Stimulated activated effector memory CD8-positive, alpha-beta T cell treated with anti-CD3 and anti-CD28 coated beads, Interleukin-12 subunit alpha, Interleukin-12 subunit beta, amount 100 ng/mL, for 72 hours (primary cell): ENCODE measurements at places on chromosomes 6 and 20.

DNA sequence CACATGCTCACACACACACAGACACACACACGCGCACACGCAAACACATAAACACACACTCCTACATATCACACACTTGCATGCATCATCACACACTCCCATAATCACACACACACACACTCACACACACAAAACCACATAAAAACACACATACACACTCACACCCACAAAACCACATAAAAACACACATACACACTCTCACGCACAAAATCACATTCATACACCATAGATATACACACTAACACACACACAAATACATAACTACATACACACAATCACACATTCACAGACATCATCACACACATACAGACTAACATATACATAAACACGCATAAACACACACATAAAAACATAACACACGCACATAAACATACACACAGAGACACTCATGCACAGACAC is 57.8 kb upstream of the QKI start:
- DNase-seq = no peak

GRCh38 chr6:107061125-107062020 is 33.4 kb downstream of the MTRES1 start:
- no peak for DNase-seq

DNA sequence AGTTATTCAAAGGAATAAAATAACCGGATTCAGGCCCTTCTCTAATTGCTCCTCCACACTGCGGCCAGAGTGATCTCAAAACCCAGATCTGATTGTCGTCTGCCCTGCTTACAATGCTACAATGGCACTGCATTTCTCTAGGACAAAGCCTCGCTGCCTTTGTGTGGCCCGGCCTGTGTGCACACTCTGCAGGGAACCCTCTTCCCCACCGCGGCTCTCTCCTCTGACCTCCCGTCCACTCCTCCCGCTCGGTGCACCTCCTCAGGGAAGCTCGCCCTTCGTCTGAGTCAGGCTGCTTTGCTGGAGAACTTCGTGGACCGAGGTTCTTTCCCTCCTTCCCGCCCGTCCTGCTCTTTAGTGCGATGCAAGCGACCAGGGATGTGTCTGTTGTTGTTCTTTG is 101.6 kb upstream of the SNX9 start:
- DNase-seq = no peak

GRCh38 chr20:21509597-21510371 is 4.1 kb downstream of the NKX2-2 start:
- no peak for DNase-seq

DNA sequence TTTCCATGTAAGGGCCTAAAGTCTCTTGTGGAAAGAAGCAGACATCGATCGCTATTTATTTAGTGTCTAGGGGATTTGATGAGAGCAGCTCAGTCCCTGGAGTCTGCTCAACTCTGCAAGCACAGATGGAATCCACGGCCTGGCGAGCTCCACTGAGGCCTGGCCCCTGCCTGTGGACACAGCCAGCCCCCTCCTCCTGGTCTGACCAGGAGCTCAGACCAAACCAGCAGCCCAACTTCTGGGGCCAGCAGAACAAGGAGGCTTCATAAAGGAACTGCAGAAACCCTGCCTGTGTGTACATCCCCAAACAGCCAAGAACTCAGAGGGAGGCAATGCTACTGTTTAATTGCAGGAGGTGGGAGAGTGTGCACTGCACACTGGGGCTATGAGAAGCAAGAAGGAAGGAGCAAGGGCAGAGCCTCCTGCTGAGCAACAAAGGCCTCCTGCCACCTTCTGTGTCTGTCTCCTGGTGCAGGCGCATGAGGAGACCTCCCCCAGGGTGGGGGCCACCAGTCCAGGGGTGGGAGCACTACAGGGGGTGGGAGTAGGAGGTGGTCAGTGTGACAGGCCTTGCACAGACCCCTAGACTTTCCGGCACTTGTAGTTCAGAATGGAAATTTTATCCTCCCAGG is 3.8 kb downstream of the CST5 start:
- no peak for DNase-seq

DNA sequence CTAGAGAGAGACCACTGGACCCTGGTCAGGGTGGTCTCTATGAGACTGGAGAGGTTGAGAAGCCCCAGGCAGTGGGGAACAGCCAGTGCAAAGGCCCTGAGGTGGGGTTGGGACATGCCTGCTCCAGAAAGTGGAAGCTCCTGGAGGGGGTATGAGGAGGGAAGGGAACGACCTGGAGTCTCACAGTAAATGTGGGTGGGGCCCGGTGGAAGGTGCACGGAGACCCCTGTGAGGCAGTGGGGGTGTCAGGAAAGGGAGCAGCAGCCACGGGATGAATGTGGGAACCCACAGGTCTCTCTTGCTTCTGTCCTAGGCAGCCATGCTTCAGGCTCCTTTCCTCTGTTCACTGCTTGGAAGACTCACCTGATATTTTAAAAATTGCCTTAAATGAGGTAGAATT is 1.3 kb upstream of the CST1 start:
- DNase-seq = peak; percentile 34

DNA sequence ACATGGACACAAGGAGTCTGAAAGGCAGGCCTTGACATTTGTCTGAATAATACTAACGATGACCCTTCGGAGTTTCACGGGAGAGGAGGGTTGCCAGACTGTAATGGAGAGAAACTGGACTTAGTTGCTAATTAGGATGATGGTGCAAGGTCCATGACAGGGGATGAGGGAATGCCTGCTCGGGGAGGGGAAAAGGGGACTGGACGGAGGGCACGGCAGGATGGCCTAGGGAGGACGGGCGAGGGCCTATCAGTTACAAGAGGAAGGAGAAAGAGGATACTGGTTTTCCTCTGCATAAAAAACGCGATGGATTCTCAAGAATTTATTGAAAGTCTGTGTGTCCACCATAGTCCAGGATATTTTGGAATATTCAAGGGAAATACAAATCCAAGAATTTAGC is 42.7 kb downstream of the IRAK1BP1 start:
- no peak for DNase-seq

- no peak for DNase-seq
Observed at GRCh38 chr20:7770578-7770977, 169.7 kb downstream of the HAO1 start.

GRCh38 chr6:22896696-22897095 is 327.3 kb downstream of the HDGFL1 start:
- no peak for DNase-seq

GRCh38 chr6:121356575-121356974 is 22.3 kb upstream of the TBC1D32 start:
- no peak for DNase-seq

- no peak for DNase-seq
Observed at GRCh38 chr6:134532694-134533624, 215.0 kb upstream of the SGK1 start.

DNA sequence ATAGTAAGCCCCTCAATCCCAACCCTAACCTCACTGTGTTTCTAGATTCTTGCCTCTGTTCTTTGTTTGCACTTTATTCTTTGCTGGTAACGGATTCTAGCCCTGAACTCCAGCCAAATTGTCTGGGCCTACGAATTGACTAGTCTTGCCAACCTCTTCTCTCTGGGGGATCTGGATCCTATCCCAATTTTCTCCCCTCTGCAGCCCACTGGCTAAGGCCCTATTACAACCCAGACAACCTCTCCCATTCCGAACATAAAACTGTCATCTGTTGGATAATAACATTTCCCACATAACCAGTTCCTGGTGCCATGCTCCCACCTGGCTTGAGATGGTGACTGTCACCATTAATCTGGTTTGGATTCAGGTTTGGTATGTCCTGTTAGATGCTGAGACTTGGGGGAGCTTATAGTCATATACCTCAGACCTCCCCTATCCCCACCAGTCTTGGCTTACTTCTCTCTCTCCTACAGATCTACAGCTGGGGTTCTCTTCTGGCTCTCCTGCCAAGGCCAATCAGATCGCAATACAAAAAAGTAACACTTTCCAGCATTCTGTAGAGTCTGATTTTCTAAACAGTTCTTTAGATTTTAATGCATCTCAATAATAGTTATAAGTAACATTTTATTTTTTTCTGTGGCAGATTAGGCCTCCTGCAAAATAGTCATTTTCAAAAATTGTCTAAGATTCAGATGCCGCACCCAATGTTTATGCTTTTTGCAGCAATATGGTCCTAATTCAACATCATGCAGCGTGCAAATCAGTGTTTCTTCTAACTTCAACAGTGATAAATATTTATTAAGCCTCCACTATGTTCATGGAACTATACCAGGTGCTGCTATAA is 29.8 kb upstream of the AHI1 start:
- no peak for DNase-seq

- no peak for DNase-seq
Observed at GRCh38 chr20:61742097-61742825, 323.4 kb downstream of the TAF4 start.

- DNase-seq = no peak
Observed at GRCh38 chr20:41316051-41316450, 1.5 kb downstream of the ZHX3 start.

DNA sequence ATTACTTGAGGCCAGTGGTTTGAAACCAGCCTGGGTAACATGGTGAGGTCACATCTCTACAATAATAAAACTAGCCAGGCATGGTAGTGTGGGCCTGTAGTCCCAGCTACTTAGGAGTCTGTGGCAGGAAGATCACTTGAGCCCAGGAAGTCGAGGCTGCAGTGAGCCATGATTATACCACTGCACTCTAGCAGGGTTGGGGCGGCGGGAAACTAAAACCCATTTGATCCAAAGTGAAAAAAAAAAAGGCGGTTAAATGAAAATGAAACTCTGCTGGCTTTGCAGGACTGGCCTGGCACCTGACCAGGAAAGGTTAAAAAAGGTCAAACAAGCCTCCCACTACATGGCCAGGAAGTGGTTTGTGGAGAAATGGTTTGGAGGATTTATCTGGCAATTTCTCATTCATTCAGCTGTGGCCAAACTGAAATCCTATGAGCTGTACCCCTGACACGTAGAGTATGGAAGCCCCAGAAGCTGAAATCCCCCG is 36.6 kb downstream of the MTRES1 start:
- DNase-seq = peak; percentile 70

- peak; percentile 68 for DNase-seq
Observed at GRCh38 chr6:20877008-20877937, 343.0 kb downstream of the CDKAL1 start.

DNA sequence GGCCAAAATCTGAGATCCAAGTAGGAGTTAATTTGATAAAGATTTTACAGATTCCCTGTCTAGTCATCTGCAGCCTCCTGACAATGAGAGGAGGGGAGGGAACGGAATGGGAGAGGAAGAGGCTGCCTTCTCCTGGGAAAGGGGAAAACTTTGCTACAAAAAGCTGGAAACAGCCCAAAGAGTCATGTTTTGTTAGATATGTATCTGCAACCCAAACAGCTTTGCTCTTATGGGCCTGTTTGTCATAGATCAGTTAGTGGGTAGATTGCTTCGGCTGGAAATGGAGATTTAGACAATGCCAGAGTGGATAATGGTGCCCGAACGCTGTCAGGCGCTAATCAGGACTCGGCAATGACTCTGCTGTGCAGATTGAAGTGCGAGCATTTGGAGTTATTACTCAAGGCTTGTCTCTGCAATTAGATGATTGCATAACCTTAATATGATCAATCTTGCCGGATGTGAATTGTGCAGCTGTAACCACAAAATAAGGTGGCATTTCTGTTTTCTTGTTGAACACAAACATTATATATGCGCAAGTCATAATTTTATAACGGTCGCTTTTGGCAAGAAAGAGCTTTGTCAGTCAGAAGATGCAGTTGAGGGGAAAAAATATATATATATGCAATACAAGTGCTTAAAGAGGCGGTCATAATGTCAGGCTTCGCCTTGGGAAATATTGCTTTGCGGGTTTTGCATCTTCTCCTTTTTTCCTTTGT is 92.4 kb upstream of the MAFB start:
- DNase-seq = no peak

DNA sequence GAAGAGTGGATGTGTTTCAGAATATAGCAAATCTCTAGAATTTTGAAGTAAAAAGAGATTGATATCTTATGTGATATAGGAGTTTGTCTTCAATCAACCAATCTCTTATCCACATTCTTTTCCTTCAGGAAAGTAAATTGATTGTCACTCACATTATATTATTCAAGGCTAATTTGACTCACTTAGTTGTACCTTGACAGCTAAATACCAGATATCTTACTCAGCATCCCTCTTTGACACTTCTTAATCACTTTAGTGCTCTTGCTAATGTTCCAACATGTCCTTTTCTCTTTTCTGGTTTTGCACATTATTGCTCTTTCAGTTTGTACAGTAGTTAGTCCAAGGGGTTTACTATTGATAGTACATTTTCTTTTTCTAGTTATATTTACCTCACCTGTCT is 286.9 kb upstream of the PTCHD4 start:
- DNase-seq = no peak

GRCh38 chr6:44068607-44069296 is 58.5 kb downstream of the MRPL14 start:
- DNase-seq = no peak

GRCh38 chr20:11411765-11412164 is 505.9 kb upstream of the BTBD3 start:
- DNase-seq = no peak

DNA sequence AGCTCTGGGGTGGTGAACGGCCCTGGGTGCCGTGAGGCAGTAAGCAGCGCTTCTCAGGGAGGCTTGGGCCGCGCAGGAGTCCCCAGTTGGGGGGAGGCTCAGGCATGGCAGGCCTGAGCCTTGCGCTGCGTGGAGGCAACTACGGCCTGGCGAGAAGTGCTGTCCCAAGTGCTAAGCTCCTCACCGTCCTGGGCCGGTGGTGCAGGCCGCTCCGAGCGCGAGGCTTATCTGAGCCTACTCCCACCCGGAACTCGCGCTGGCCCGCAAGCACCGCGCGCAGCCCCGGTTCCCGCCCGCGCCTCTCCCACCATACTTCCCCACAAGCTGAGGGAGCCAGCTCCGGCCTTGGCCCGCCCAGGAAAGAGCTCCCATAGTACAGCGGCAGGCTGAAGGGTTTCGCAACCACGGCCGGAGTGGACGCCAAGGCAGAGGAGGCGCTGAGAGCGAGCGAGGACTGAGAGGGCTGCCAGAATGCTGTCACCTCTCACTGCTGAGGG is 1.8 kb upstream of the WRNIP1 start:
- no peak for DNase-seq

GRCh38 chr6:47188588-47189021 is 121.1 kb downstream of the TNFRSF21 start:
- DNase-seq = no peak

DNA sequence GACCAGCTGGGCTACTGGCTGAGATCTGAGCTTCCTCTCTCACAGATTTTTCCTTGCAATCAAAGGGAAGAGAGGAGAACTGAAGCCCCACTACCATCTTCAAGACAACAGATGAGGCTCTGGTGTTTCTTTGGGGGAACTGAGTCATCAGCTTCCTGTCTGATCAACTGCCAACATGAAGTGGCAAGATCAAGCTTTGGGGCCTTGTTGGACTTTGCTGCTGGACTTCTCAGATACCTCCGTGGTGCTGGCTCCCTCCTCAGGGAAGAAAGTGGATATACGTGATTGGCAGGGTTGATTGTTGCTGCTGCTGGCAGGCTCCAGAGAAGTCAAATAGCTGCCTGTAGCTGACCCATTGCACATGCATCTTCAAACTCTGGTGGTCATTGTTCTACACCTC is 3.6 kb upstream of the TOX2 start:
- DNase-seq = no peak

- DNase-seq = peak; percentile 91
Observed at GRCh38 chr20:20712474-20713243, at the start of gene RALGAPA2. Gene RALGAPA2, minus strand, starts transcription at chr20:20712644. Its CDS starts 164 bp downstream, at chr20:20712480.
